GM13977 (cell line): ENCODE measurements at places on chromosomes 3 and 15.

DNA sequence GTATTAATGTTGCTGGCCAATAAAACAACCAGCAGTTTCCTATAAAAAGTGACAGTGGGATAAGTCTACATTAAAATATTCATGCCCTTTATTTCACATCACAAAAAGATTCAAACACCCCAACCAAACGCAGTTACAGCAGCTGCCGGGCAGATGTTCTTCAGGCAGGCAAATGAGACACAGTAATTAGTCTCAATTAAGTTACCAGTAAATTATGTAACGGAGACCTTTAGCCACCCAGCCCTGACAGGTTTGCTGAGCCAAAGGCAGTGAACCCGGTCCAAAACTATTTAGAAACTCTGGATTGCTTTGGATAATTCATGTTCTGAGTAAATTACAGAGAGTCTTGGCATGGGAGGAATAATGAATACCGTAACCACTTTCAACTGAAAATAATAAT lies 289.2 kb upstream of the LYSMD4 start:
- no peak for DNase-seq

- no peak for DNase-seq
Observed at GRCh38 chr3:177596248-177596815, 399.1 kb upstream of the TBL1XR1 start.

GRCh38 chr15:48395521-48396011 lies 64.3 kb downstream of the DUT start:
- DNase-seq: no peak

- DNase-seq: no peak
Observed at GRCh38 chr15:47412802-47413201, 304.5 kb upstream of the SEMA6D start.

GRCh38 chr3:63886858-63887257 lies 23.2 kb downstream of the ATXN7 start:
- DNase-seq: no peak

- DNase-seq: no peak
Observed at GRCh38 chr3:14415501-14415900, 13.1 kb downstream of the SLC6A6 start.

DNA sequence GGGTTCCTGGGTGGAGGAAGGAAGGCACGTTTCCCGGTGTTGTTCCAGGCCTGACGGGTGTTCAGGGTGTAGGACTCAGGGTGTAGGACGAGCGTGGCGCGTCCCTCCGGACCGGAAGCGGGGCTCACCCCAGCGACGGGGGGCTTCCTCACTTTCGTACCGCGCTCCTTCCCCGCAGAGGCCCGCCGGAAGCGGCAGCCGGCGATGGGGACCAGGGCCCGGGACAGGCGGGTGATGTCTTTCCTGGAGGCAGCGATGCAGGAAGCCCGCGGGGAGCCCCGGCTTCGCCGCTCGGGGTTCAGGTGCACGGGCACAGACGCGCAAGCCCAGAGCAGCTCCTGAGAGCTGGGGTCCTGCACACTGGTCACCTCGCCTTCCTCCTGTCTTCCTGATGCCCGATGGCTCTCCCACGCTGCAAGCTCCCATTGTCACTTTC lies 13.4 kb downstream of the FOXL2NB start:
- no peak for DNase-seq

DNA sequence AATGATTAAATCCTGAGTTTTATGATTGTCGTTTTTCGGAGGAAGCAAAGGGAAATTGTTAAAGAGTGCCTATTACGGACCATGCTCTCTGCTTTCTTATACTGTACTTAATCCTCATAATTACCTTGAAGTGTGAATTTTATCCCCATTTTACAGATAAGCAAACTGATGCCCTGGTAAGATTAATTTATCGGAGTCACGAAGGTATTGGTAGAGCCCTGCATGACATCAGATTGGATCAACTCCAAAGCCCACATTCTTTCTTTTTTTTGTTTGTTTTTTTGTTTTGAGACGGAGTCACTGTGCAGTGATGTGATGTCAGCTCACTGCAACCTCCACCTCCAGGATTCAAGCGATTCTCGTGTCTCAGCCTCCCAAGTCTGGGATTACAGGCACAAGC lies 1.6 kb upstream of the GNB4 start:
- no peak for DNase-seq

DNA sequence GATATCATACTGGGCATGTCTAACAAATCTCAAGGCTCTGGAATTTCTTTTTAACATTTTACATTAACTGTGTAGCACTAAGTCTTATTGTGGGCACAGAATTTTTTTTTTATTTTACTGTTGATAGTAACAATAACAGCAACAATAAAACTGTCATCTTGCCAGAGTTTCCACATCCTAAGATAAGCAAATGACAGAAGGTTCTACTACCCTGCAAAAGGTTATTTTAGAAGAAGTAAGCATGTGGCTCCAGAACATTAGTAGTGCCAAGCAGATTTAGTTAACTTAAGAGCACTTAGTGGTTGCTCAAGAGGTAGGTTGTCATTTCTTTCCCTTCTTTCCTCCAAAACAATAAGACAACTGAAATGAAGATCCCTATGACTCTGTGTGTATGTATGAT lies 743.0 kb upstream of the CBLB start:
- no peak for DNase-seq

- no peak for DNase-seq
Observed at GRCh38 chr3:55000546-55000945, 72.7 kb upstream of the LRTM1 start.

DNA sequence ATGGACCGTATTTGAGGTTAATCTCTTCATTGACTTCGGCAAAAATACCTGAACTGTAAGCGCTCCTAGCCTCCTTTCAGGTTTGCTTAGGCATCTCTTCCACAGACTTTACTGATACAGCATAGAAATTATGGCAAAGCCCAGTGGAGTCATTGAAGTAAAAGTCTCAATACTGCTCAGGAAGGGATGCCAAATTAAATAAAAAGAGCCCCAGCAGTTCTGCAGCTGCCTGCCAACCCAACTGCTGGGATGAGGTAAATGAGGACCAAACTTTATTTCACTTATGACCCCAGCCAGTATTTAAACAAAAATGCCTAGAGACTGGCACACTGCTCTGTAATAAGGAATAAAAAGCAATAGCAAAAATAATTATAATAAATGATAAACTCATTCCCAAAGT lies 65.4 kb downstream of the IQCH start:
- no peak for DNase-seq

DNA sequence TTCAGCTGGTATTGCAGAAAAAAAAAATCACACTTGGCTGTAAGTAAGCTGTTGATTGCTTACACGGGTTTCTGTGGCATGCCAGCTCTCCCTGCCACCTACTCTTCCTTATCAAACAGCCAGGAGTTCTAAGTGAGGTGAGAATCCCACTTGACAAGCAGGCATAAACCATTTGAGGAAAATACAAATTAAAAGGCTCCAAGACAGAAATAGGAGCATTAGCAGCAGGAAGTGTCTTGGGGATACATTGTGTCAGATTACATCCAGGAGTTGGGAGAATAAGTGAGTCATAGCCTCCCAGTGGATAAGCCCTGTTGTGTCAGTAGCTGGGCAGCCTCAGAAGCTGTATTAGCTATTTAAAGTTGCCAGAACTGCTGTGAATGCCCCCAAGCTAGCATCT lies 256.0 kb downstream of the CNTN4 start:
- DNase-seq: no peak

- DNase-seq: no peak
Observed at GRCh38 chr3:9102240-9102981, 139.1 kb upstream of the RAD18 start.

DNA sequence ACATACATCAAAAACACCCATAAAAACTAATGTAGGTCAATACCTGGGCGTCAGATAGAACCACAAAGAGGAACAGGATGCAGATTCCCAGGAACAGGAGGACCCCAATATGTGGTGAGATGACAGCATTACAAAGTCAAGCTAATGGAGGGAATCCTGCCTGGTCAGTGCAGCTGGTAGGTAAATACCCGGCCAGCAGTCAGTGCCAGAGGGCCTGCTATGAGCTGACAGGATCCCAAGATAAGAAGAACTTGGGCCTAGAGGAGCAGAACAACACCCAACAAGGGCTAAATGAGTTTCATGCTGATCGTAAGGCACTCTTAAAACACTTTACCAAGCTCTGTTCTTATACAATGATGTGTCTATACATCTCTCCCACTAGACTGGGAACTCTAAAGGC lies 61.2 kb upstream of the KCNMB2 start:
- DNase-seq: no peak

DNA sequence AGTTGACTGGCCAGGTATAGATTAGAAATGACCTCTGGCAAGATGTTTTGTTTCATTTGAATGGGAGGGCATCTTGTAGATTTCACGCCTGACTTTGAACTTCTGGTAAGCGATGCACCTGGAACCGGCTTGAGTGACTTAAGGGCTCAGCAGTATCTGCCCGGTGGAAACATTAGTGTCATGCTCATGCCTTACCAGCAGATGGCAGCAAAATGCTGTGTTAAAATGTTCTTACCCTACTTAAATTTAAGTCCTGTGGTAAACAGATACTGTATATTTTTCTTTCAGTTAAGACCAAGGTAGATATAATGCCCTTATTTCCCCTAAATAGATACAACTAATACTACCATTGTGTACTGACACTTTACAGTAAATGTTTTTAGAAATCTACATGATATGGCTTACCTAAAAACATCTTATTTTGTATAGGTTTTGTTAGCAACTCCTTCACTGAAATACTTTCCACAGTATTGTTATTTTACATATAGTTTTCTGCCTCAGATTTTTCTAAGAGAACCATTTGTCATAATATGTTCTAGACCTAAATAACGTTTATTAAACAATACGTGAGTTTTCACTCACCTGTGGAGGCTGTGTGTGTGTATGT lies 25.5 kb downstream of the ASB7 start:
- DNase-seq: peak; percentile 66

- no peak for DNase-seq
Observed at GRCh38 chr3:143041903-143042302, 40.5 kb downstream of the U2SURP start.

- no peak for DNase-seq
Observed at GRCh38 chr15:53437985-53438841, 321.2 kb downstream of the WDR72 start.

- no peak for DNase-seq
Observed at GRCh38 chr3:49656541-49657112, 17.5 kb upstream of the APEH start.

- DNase-seq: no peak
Observed at GRCh38 chr15:91940496-91941381, 87.2 kb downstream of the SLCO3A1 start.

DNA sequence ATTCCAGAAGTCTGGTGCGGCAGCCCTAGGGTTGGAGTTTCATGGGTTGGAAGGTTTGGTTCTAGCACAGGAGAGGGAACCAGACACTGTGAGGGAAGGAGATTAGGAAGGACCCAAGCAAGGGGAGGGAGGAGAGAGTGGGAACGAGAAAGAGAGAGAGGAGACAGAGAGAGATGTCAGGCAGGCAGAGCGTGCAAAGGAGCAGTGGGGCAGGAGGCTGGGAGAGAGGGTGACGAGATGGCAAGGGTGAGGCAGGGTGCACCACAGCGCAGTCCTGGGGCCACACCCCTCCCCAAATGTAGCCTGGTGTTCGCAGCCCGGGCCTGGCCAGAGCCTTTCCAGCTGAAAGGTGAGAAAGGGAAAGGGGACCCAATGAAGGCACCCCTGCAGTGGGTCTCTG lies 162.9 kb upstream of the TLE3 start:
- DNase-seq: no peak

DNA sequence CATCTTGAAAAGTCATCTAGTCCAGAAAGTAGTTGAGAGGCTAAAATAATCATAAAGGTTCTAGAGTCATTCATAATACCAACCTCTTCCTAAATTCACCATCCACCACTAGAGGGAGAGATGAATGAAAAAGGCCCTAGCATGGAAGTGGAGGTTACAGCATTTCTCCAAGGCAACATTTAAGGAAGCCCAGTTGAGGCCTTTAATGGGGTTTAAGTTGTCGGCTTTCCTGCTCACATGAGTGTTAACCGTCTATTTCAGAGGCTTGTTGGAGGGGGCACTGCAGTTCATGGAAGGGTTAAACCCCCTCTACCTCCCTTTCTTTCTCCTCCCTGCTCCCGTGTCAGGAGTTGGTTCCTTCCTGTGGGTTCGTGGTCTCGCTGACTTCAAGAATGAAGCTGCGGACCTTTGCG lies 3.8 kb upstream of the SLCO3A1 start:
- no peak for DNase-seq

DNA sequence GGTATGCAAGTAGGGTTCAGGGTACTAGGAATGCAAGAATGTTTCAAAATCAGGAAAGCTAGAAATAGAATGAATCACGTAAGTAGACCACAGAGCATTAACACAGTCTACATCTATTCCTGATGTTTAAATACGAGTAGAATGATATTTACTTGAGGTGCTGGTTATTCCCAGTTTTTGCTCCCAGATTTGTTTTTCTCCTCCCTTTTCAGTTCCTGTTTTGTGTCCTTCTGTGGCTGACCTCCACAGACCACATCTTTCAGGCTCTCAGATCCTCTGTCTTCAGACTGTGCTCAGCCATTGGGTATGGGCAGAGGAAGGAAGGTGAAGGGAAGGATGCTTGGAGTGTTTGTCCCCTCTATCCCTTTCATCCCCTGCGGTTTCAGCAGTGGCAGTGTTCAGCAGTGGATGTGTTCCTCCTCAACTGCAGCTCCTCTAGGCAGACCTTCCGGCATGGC lies 276.6 kb downstream of the ZNF621 start:
- DNase-seq: no peak

DNA sequence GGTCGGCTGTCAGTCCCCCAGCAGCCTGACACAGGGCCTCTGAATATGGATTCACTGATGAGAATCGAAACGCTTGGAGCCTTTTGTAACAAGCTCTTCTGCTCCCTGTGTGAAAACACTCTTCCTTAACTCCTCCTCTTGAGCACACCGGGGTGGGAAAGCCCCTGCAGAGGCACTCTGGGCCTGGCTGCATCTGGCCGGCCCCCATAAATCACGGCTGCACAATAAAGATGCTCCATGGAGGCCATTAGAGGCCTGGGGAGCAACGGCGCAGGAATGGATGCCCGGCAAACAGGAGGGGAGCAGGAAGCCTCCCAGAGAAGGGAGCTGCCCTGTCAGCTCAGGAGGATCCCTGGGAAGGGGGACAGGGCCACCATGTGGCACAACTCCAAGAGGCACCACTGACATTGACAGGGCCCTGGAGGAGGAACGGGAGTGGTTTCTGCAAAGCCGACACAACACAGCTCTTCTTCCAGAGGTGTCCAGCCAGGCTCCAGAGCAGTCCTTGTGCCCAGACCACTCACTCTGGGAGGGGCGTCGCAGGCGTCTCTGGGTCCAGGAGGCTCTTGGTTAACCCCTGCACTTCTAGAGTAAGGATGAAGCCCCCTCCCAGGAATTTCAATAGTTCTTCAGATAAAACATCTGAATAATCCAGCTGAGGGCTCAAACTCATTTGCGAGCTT lies 509.3 kb upstream of the PPP2R3A start:
- DNase-seq: no peak
